ENCODE measurements at places on chromosomes 3 and 15. TPM values are rescaled to one million over a fixed set of nuclear protein-coding genes. Genes with fewer than 3 reads are reported as not detected.

Gene SMAD6
- total RNA-seq: 140 TPM

Gene MAP1A
- total RNA-seq: 19.9 TPM

Gene DLEC1
- total RNA-seq: 0.11 TPM

Gene XXYLT1
- 41.0 TPM for total RNA-seq

Gene CYP1A1
- 10.3 TPM for total RNA-seq

DNA sequence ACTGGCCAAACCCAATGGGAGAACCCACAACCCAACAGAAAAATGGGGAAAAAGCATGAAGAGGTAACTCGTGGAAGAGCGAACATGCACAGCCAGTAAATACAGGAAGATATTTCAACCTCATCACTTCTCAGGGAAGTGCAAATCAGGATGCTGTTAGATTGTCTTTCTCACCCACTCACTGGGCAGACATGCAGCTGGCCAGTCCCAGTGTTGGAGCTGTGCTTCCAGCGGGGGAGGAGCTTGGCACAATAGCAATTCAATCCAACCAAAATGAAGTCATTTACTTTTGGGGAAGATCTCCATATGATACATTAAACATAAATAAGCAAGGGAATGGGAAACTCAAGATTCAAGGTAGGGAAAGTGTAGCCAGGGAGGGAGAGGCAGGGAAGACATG lies 12.1 kb downstream of the WNT7A start:
- H3K4me3 ChIP-seq: no peak overlapping the region
- H3K36me3 ChIP-seq: no peaks in the 10 kb centered on the region
- H3K27me3 ChIP-seq: no peaks in the 10 kb centered on the region
- no peaks in the 10 kb centered on the region for H3K4me1 ChIP-seq
- H3K27ac ChIP-seq: no peak overlapping the region
- DNase-seq: no peak

DNA sequence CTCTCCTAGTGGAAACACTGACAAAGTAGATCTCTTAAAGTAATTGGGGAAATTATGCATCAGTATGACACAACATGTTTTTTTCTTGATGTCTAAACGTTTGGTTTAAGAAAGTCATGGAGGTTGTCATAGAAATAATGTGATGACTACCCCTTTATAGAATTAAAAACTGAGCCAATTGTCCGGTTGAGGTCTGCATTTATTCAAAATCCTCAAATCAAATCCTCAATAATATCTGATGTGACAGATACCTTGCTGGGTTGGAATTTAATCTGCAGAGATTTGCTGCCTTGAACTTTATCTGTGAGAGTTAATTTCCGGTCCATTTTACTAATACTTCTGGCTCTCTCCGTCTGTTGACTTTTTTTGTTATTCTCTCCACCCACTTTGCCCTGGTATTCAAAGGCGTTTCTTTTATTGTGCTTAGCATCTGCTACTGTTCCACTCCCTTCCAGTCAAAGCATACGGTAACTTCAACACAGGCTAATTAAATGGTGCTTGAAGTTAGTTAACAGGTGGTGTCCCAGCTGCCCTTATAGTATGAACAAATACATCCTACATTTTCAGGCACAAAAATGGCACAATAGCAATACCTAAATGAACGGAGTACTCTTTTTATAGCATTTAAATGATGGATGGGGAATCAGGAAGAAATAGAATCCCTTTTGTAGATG lies 628.3 kb downstream of the ROBO1 start:
- H3K36me3 ChIP-seq: no peaks in the 10 kb centered on the region
- H3K4me1 ChIP-seq: no peaks in the 10 kb centered on the region
- DNase-seq: no peak
- H3K27ac ChIP-seq: no peak overlapping the region
- no peak overlapping the region for H3K4me3 ChIP-seq

GRCh38 chr15:25182098-25182478 lies 227.3 kb downstream of the SNRPN start:
- H3K27ac ChIP-seq: no peak overlapping the region
- H3K27me3 ChIP-seq: no peaks in the 10 kb centered on the region
- no peaks in the 10 kb centered on the region for H3K4me1 ChIP-seq
- peak; percentile 27 for DNase-seq

Gene EXOG
- total RNA-seq: 11.2 TPM

Gene ACSBG1
- total RNA-seq: not detected

DNA sequence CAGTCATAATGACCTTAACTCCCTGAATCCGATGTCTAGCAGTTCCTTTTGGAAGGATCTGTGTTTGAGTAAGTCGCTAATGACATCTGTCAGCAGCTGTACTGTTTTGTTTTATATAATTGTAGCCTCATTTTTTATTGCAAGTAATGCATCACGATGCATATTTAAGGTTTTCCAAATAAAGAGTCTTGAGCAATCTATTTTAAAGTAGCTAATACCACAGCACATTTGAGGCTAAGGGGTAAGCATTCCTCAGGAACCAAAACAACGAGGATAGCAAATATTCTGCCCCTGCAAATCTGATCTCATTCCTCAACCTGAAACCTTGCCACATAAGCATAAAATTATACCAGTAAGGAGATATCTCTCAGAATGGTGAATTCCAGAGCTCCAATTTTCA lies 98.7 kb downstream of the TBC1D5 start:
- DNase-seq: no peak
- H3K4me3 ChIP-seq: no peak overlapping the region
- H3K36me3 ChIP-seq: no peaks in the 10 kb centered on the region
- H3K27me3 ChIP-seq: no peaks in the 10 kb centered on the region

GRCh38 chr15:33888176-33888575 lies 80.1 kb upstream of the CHRM5 start:
- no peaks in the 10 kb centered on the region for H3K36me3 ChIP-seq
- no peaks in the 10 kb centered on the region for H3K27me3 ChIP-seq
- H3K4me3 ChIP-seq: no peak overlapping the region
- DNase-seq: no peak

Gene GOLGA8H
- not detected for total RNA-seq

Gene CADM2
- total RNA-seq: 23.0 TPM

- H3K4me1 ChIP-seq: peaks cover 10% of the 10 kb centered on the region
- H3K4me3 ChIP-seq: no peak overlapping the region
- no peak overlapping the region for H3K27ac ChIP-seq
- H3K36me3 ChIP-seq: no peaks in the 10 kb centered on the region
- H3K27me3 ChIP-seq: no peaks in the 10 kb centered on the region
These were observed 7.0 kb downstream of the TRAK1 start for GRCh38 chr3:42098171-42098570.

DNA sequence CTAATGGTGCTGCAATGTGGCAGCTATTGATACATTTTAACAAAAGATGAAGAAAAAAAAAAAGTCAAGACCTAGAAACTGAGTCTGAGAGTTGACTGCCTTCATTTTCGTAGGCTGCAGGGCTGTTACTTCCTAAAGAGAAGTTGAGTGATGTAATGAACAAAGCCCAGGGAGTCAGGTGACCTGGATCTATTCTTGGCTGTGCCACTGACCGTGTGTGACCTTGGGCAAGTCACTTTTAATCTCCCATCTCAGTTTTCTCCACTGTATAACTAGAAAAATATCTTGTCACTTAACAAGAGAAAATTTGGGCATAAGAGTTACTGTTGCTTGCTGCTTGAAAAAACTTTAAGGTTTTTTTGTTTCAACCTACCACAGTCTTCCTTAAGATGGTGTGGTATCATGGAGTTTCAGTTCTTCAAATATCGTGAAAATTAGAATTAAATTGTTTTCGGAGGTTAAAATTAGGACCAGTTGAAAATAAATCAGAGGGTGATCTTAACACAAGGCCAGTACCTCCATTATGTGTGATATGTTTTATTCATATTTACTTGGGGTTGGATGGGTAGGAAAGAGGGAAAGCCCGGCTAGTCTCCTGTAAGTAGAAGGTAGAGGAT lies 5.8 kb downstream of the FMN1 start:
- no peak overlapping the region for H3K4me3 ChIP-seq
- no peaks in the 10 kb centered on the region for H3K4me1 ChIP-seq
- no peaks in the 10 kb centered on the region for H3K36me3 ChIP-seq
- no peak for DNase-seq

- H3K27me3 ChIP-seq: no peaks in the 10 kb centered on the region
- H3K36me3 ChIP-seq: no peaks in the 10 kb centered on the region
- no peak overlapping the region for H3K27ac ChIP-seq
- no peak overlapping the region for H3K4me3 ChIP-seq
- DNase-seq: no peak
These were observed 95.9 kb upstream of the ATP2B2 start for GRCh38 chr3:10601151-10601856.

- no peak for DNase-seq
- no peaks in the 10 kb centered on the region for H3K36me3 ChIP-seq
- peak overlapping the region; percentile 91 for H3K27ac ChIP-seq
- H3K4me1 ChIP-seq: no peaks in the 10 kb centered on the region
- H3K27me3 ChIP-seq: no peaks in the 10 kb centered on the region
- no peak overlapping the region for H3K4me3 ChIP-seq
These were observed 1.5 kb upstream of the PPM1M start for GRCh38 chr3:52243791-52244628.

DNA sequence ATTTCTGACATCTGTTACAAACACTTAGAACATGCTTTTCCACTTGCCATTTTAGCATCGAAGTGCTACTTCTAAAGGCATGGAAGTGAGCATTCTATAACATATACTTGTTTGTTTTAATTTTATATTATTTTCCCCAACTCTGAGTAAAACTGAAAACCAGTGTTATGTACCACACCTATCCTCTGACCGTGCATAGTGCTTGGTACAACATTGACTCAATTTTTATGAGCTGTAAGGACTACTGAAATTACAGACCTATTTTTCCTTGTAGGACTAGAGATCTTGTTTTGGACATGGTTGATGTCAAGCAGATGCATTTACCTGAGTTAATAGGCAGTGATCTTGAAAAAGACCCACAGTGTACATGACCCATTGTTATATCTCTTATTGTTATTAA lies 51.5 kb upstream of the CCNB2 start:
- H3K36me3 ChIP-seq: peaks cover 18% of the 10 kb centered on the region
- H3K27ac ChIP-seq: no peak overlapping the region
- H3K4me1 ChIP-seq: no peaks in the 10 kb centered on the region
- no peak for DNase-seq
- H3K27me3 ChIP-seq: no peaks in the 10 kb centered on the region
- no peak overlapping the region for H3K4me3 ChIP-seq

- H3K27me3 ChIP-seq: no peaks in the 10 kb centered on the region
- H3K4me1 ChIP-seq: no peaks in the 10 kb centered on the region
- DNase-seq: no peak
- H3K4me3 ChIP-seq: no peak overlapping the region
These were observed 17.0 kb downstream of the CHRM5 start for GRCh38 chr15:33985287-33985686.

Gene RPL4
- 2,799 TPM for total RNA-seq

DNA sequence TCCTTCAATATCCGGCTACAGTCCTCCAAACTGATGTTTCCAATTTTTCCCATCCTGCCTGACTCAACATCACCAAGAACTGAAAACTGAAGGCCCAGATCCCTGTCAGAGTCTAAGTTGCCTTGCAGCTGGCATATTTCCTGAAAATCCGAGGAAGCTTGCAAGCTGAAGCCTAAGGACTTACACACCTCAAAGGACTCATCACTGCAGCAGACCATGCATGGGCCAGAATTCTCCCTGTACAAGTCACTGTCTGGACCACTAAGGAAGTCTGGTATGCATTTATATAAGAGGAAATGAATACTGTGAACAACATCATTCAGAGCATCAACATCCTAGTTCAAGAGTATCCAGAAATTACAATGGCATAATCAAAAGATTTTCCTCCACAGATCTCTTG lies 548.8 kb upstream of the MDFIC2 start:
- no peak overlapping the region for H3K27ac ChIP-seq
- no peaks in the 10 kb centered on the region for H3K27me3 ChIP-seq
- DNase-seq: no peak
- peaks cover 2% of the 10 kb centered on the region for H3K4me1 ChIP-seq

GRCh38 chr3:99126316-99126715 lies 224.8 kb upstream of the DCBLD2 start:
- H3K4me3 ChIP-seq: no peak overlapping the region
- no peak for DNase-seq
- no peaks in the 10 kb centered on the region for H3K36me3 ChIP-seq
- peaks cover 9% of the 10 kb centered on the region for H3K4me1 ChIP-seq

- no peak overlapping the region for H3K4me3 ChIP-seq
- no peaks in the 10 kb centered on the region for H3K4me1 ChIP-seq
- H3K27me3 ChIP-seq: no peaks in the 10 kb centered on the region
- no peaks in the 10 kb centered on the region for H3K36me3 ChIP-seq
- no peak overlapping the region for H3K27ac ChIP-seq
These were observed 35.5 kb downstream of the BNC1 start for GRCh38 chr15:83249030-83249343.

Gene CISH
- total RNA-seq: 6.1 TPM

GRCh38 chr15:90261811-90262210 lies 3.7 kb upstream of the NGRN start:
- DNase-seq: no peak
- no peaks in the 10 kb centered on the region for H3K4me1 ChIP-seq
- no peak overlapping the region for H3K4me3 ChIP-seq
- no peak overlapping the region for H3K27ac ChIP-seq
- no peaks in the 10 kb centered on the region for H3K27me3 ChIP-seq
- no peaks in the 10 kb centered on the region for H3K36me3 ChIP-seq

Gene FBXW12
- not detected for total RNA-seq

Data from ascending aorta (tissue), 2 donors.